ENCODE measurements at places on chromosomes 6 and 20.

GRCh38 chr6:7147051-7147671 lies 39.4 kb downstream of the RREB1 start:
- ATAC-seq = no peak

- no peak for ATAC-seq
These were observed 176.5 kb downstream of the DLL1 start for GRCh38 chr6:170114187-170114945.

- ATAC-seq = peak; percentile 97
These were observed 24.1 kb downstream of the STK4 start for GRCh38 chr20:44990425-44990824.

- no peak for ATAC-seq
These were observed 15.4 kb upstream of the PAQR8 start for GRCh38 chr6:52346503-52346902.

- ATAC-seq = no peak
These were observed 22.0 kb upstream of the ZNF133 start for GRCh38 chr20:18266282-18266681.

DNA sequence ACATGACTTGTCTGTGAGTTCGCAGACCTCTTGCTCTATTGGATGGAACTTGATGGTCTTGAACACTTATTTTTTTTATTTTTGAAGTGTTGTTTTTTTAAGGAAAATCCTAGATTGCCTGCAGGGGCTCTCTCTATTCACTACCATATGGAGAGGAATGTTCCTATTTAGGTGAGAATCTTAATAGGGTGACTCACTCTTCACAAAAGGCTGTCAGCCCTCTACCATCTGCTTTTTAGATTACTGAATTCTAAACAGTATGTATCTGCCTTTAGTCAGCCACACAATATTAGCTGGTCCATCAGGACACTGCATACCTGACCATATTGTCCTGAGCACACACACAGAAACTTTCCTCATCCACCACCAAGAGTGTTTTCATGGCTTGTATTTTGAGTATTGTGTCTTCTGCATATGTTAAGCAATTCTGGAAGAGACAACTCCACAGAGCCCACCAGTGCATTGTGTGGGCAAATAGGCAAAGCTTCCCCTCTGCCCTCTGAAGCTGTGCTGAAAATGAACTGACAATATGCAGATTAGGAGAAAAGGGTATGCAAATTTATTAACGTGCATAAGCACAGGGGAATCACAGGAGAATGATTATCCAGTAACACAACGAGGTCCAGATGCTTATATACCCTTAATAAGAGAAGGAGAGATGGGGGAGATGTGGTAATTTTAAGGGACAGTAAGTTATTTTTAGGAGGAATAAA lies 6.6 kb upstream of the BTBD9 start:
- ATAC-seq = no peak

- no peak for ATAC-seq
These were observed 215.9 kb upstream of the AGPAT4 start for GRCh38 chr6:161489626-161490306.

All from activated T-helper 17 cell treated with anti-CD3 and anti-CD28 coated beads, Interleukin-2, amount 50 U/mL, for 72 hours (primary cell).